ENCODE measurements at places on chromosomes 2 and 18.

DNA sequence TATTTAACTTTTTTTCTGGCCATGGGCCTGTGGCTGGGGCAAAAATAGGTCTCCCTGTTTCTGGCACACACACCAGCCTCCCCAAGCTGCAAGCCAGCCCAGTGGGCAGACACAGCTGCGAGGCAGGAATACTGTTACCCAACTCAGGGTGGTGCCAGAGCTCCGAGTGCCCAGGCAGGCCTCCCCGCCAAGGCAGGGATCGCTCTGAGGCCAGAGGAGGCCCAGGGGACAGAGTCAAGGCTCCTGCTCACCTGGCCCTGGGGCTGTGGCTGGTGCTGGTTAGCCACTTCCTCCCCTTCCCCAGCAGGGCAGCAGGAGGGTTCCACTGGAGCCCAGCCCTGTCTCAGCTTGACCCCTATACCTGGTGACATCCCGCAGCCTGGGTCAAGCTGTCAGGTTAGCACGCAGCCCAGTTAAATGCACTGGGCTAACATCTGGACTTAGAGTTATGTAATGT lies 67.1 kb upstream of the EPAS1 start:
- no peak for DNase-seq

DNA sequence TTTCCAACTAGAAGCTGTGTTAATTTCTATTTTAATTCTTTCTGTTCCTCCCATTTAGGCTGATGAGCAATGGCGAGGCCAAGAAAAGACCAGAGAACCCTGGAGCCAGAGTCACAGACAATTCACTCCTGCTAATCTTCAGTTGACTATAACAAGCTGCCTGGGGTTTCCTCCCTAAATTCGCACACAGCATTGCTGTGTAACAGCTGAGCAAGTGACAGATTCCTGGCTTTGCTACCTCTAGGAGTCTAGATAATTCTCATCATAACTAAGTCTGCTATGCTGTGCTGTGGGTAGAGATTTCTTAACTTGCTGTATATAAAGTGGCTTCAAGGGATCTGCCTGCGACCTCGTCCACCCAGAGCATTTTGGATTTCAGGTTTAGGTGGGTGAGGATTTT lies 131.3 kb upstream of the REV1 start:
- no peak for DNase-seq

GRCh38 chr2:130834091-130834930 lies 2.4 kb upstream of the ARHGEF4 start:
- DNase-seq: peak; percentile 60

DNA sequence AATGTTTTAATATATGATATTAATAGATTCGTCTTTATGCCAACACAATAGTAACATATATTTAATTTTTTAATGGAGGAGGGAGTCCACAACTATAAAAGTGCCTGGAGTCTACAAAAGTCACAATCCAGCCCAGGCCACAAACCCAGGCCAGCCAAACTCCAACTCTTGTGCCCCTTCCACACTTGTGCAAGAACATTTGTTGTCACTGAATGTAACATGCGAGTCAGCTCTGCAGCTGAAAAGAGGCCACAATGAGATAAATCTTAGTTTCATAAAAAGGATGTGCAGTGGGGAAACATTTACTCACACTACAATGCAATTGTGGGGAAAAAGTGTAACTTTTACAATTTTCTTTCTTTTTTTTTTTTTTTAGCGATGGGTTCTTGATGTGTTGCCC lies 110.8 kb downstream of the MCFD2 start:
- DNase-seq: no peak

DNA sequence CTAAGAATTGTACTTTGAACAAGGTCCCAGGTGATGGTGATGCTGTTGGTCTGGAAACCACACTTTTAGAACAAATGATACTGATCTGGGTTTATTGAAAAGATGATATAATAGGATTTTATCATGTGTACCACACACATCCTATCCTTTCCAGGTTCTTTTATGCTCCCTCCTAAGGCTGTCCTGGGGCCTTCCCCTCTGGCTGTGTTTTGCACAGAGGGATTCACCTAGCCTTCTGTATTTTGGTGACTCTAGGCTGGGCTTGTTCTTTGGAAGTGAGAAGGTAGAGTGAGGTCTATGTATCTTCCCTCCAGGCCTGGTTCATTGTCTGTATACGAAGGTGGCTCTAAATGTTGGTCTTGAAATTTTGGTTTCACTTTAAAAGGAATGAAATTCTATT lies 12.7 kb downstream of the ANXA4 start:
- DNase-seq: no peak

GRCh38 chr2:96131813-96132745 lies 6.2 kb downstream of the ASTL start:
- DNase-seq: no peak

DNA sequence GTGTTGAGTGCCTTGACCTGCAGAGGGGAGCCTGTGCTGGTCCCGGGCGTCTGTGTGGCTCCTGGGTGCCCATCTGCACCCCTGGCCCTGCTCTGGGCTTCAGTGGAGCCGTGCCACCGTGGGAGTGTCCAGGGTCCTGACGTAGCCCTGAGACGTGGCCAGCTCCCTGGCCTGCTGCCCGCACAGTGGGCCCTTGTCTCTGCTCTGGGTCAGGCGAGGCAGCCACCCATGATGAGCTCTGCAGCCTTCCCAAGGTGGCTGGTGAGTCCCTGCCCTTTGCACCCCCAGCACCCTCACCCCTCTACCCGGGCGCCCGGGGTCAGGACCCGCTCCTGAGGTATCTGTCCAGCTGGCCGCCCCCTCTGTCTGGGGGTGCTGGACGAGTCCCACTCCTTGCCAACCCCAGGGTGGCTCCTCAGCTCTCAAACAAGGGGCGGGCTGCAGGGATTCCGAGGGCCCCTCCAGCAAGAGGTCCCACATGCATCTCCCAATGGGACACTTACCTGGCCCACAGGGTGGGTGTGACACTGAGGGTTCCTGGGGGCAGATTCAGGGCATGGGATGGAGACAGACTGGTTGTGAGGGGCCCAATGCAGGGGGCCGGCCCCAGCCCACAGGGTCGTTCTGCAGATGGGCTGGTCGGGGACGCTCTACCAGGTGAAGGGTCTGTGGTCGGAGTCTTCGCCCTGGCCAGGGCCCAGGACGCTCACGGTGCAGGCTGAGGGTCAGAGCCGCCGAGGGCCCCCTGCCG lies 2.4 kb downstream of the NEU4 start:
- DNase-seq: no peak

- DNase-seq: no peak
These were observed 38.7 kb downstream of the MAP4K4 start for GRCh38 chr2:101736233-101736632.

DNA sequence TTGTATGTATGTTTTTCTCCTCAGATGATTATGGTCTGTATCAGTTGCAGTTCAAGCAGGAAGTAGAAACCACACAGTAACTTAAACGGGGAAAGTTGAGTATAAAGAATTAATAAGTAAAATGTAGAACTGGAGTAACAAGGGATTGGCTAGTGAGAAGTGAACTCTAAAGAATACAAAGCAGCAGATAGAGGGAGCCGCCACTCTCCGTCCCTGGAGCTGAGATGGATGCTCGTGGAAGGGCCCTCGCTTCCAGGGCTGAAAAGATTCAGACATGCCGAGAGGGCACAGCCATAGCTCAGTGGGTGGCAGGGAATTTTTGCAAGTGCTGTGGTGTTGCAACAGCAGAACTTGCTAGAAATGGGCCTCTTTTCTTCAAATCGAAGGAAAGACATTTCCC lies 155.8 kb downstream of the COL6A3 start:
- DNase-seq: no peak

GRCh38 chr2:144159240-144159639 lies 360.7 kb downstream of the ZEB2 start:
- no peak for DNase-seq

- DNase-seq: no peak
These were observed 60.1 kb upstream of the TFCP2L1 start for GRCh38 chr2:121345101-121345500.

DNA sequence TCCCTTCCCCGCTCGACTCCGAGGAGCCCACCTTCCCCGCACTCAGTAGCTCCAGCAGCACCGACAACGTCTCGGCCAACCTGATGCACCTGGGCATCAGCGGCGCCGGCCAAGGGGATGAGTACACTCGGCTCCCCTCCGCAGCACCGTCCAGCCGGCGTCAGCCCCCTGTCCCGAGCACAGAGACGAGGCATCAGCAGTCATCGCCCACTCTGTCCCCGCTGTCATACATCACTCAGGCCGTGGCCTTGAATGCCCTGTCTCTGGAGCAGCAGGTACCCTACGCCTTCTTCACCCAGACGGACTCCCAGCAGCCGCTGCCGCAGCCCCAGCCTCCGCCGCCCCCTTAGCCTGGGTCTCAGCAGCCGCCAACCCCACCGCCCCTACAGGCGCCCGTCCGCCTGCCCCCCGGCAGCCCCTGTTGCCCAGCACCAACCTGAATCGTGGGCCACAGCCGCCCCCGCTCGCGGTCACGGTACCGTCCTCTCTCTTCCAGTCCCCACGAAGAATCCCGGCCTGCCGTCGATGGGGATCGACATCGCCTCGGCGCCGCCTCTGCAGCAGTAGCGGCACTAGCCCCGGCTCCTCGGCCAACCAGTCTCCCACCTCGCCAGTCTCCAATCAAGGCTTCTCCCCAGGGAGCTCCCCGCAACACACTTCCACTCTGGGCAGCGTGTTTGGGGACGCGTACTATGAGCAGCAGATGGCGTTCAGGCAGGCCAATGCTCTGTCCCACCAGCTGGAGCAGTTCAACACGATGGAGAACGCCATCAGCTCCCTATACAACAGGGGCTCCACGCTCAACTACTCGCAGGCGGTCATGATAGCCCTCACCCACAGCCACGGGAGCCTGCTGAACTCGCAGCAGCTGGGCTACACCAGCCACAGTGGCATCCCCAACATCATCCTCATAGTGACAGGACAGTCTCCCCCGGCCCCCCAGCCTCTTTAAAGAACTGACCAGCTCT lies 1195.9 kb upstream of the CHAC2 start:
- DNase-seq: no peak

DNA sequence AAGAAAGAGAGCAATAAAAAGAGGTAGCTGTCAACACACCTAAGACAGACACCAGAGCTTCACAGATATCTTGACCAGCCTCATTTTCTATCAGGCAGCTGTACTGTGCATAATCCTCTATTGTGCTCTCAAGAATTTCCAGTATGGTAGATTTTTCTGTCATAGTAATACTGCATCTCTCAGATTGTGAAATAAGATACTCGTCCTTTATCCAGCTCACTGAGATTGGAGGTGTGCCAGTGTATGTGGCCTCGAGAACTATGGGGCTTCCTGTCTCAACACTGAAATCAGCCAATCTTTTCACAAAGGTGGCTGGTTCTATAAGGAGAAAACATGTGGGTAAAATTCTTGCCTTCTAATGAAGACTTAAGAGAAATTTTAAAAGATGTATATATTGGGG lies 88.9 kb downstream of the TTN start:
- DNase-seq: no peak

- no peak for DNase-seq
These were observed 5.8 kb upstream of the DGUOK start for GRCh38 chr2:73920577-73921545.

Data from retinal pigment epithelial cell (primary cell).